ENCODE measurements at places on chromosomes 2 and 18.

- DNase-seq = no peak
Measured at GRCh38 chr2:137896467-137896866, 67.8 kb upstream of the HNMT start.

- DNase-seq = no peak
Measured at GRCh38 chr2:110927526-110927925, 193.2 kb upstream of the BCL2L11 start.

- DNase-seq = no peak
Measured at GRCh38 chr2:147485210-147485851, 359.5 kb upstream of the ACVR2A start.

DNA sequence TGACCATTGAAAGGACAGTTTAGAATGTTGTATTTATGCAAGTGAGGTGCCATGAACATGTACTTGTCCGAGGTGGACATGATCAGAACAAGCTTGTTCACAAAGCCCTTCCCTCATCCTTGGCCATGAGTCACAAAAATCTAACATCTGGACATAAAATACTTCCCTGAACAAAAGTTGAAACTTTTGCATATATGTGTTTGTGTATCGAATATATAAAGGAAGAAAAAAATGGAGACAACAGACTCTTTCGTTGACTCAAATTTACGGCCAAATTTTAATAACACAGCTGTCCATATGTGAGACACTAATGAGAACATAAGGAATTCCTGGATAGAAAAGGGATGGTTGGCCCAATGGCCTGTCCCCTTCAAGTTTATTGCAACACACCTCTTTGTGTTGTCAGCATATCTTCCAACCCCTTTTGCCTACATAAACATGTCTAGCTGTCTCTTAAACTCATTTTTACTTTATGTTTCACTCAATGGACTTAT, 19.4 kb upstream of the ZEB2 start:
- DNase-seq = no peak

- DNase-seq = peak; percentile 80
Measured at GRCh38 chr2:226800941-226801784, 1.5 kb upstream of the IRS1 start.

DNA sequence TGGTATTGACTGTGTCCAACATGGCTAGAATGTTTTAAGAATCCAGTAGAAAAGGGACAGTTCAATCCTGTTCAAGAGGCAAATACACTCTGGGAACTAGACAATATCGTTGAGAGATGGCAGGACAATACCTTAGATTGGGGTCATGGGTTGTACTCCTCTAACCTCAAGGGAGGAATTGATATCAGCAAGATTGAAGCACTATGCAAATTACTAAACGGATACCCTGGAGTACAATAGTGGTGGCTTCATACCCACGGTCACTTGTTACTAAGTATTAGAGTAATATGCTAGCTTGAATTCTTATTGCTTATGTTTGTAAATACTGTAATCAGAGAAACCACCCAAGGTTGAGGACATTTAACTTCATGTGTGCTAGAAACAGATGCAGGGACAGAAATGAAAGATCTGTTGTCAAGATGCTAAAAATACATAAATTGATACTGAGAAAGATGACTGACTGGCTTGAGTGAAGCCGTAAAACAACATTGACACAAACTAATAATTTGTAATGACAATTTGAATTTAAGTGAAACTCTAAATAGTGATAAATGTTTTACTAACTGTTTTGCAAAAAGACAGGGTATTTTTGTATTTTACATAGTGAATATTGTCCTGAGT, 73.3 kb downstream of the KCNJ3 start:
- DNase-seq = no peak

DNA sequence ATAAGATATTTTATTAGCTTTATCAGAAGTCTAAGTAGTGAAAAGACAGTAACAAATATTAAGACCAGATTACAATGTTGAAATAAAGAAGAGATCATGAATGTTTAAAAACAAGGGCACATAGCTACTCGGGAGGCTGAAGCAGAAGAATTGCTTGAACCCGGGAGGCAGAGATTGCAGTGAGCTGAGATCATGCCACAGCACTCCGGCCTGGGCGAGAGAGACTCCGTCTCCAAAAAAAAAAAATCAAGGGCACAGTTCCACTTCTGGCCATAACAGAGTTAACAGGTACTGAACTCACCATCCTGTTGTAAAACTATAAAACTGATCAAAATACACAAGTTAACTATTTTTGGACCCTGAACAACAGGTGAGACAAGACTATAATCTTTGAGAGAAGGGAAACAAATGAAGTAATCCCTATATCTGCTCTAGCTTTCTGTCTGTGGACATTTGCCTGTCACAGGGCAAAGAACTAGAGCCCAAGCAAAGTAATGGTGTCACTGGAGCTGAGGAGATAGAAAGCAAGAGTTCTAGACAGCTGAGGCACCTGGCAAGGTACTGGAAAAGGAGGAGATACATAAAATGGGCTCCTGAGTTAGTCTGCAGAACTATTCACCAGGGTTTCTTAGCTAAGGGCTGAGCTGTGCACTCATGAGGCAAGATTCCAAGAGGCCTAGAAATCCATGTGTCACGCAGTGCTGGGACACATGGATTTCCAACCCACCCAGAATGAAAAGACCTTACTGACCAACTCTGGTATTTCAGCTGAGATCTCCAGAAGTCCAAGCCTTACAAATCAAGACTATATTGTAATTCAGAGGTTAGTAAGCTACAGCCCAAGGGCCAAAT, 15.2 kb downstream of the MMADHC start:
- no peak for DNase-seq

DNA sequence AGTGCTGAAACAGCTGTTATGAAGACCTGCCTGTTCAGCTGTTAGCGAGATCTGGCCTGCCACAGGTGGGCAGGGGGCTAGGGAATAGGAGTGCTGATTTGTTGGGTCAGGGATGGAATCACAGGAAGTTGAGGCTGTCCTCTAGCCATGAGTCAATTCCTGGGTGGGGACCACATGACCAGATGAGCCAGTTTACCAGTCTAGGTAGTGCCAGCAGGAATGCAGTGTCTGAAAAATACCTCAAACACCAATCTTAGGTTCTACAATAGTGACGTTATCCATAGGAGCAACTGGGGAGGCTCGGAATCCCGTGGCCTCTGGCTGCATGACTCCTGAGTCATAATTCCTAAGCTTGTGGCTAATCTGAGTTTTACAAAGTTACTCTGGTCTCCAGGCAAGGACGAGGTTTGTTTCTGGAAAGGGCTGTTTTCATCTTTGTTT, 44.9 kb downstream of the DYSF start:
- no peak for DNase-seq

- DNase-seq = no peak
Measured at GRCh38 chr2:198405311-198405710, 600.9 kb downstream of the PLCL1 start.

- DNase-seq = no peak
Measured at GRCh38 chr2:6078414-6078813, 386.2 kb downstream of the SOX11 start.

- no peak for DNase-seq
Measured at GRCh38 chr2:195861821-195862220, 204.8 kb downstream of the SLC39A10 start.

GRCh38 chr2:201191132-201191875, 8.4 kb downstream of the CASP10 start:
- no peak for DNase-seq

DNA sequence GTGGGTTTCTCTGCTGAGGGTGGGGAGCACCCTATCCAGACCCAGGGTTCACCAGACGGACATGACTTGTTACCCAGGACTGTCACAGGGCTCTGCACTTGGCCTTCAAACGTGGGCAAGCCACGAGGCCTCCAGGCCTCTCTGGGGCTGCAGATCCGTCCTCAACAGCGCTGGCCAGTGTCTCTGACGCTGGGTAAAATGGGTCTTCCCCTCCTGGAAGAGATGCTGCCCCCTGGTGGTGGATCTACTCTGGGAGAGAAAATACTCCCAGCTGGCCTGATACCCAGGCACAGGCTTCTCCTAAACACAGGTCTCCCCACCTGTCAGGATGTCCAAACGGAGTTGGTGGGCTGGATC, 3.7 kb downstream of the GPR17 start:
- DNase-seq = peak; percentile 37

- DNase-seq = peak; percentile 97
Measured at GRCh38 chr2:153230977-153231376, 247.6 kb downstream of the RPRM start.

DNA sequence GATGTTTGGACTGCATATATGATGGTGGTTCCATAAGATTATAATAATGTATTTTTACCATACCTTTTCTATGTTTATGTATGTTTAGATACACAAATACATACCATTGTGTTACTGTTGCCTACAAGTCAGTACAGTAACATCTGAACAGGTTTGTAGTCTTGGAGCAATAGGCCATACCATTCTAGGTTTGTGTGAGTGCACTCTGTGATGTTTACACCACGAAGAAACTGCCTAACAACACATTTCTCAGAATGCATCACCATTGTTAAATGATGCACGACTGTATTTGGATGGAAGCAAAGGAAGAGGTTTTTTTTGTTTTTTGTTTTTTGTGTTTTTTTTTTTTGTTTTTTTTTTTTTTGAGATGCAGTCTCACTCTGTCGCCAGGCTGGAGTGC, 9.5 kb downstream of the DUSP19 start:
- DNase-seq = no peak

DNA sequence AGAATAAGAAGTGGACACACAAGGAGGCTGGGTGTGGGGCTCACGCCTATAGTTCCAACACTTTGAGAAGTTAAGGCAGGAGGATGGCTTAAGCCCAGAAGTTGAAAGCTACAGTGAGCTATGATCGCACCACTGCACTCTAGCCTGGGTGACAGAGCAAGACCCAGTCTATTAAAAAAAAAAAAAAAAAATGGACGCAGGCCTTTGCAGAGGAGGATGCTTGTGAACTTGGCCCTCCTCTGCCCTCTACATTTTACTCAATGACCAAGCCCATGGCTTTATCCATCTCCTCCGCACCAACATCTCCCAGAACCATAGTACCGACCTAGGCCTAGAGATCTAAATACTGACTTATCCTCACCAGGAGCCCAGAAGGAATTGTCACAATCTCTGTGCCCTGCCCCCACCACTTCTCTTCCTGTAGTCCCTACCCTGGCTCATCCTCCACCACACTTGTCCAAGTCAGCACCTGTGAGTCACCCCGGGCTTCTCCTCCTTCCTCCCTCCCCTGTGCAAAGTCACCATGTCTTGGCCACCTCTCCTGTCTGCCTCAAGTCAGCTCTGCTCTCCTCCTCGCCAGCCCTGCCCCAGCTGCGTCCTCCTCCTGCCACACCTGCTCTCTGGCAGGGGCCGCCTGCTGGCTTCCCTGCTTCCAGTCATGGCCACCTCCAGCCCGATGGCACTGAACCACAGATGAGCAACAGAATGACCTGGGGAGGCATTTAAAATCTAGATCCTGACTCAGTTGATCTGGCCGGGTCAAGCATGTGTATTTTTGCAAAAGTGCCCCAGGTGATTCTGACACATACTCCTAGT, 35.8 kb upstream of the ASPRV1 start:
- no peak for DNase-seq

DNA sequence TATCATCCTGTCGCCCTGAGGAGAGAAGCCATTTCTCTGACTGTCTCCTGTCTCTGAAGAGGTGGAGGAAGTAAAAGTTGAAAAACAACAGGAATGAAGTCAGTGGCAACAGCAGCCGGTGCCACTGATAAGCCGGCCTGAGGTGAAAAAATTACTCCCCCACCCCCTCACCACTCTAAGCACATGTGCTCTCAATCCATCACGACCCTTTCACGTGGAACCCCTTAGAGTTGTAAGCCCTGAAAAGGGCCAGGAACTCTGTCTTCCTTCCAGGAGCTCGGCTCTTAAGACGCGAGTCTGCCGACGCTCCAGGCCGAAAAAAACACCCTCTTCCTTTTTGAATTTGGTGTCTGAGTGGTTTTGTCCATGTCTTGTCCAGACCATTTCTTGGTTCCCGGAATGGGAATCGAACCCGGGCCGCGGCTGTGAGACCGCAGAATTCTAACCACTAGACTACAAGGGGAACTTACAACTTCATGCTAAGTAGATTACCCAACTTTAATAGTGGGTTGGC, 40.7 kb upstream of the TRIM43 start:
- no peak for DNase-seq

GRCh38 chr2:240205348-240205747, 64.9 kb upstream of the OTOS start:
- DNase-seq = no peak

DNA sequence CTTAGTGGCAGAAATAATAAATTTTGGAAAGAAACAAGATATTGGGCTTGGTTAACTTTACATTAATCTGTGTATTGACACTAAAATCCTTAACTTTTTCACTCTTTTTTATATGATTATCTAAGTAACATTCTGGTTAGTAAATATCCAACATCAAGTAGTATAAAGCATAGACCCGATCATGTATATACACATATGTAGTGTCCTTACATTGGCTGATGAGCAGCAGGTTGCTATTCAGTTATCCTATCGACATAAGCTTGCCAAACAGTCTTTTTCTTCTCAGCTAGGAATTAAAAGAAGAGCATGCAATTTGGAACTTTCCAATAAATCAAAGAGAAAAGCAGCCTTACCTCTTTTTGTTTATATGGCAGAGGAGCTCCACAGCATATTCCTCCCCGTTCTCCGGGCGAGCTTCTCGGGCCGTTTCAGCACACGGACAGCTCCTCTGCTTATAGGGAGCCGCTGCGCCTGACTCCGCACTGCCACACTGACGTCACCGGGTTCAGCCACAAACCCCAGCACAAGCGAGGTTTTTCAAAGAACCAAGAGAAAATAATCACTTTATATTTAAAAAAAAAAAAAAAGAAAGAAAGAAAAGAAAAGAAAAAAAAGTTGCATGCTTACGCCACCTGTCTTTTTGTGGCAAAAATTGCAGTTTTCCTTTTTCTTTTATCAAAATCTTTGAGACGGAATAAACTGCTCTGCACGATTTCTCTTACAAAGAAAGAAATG, at the start of gene SCG2:
Gene SCG2 (minus strand): TSS at position 430 of the 735 bp plus-strand sequence. CDS start 3,079 bp downstream, outside the sequence.
- peak; percentile 78 for DNase-seq

DNA sequence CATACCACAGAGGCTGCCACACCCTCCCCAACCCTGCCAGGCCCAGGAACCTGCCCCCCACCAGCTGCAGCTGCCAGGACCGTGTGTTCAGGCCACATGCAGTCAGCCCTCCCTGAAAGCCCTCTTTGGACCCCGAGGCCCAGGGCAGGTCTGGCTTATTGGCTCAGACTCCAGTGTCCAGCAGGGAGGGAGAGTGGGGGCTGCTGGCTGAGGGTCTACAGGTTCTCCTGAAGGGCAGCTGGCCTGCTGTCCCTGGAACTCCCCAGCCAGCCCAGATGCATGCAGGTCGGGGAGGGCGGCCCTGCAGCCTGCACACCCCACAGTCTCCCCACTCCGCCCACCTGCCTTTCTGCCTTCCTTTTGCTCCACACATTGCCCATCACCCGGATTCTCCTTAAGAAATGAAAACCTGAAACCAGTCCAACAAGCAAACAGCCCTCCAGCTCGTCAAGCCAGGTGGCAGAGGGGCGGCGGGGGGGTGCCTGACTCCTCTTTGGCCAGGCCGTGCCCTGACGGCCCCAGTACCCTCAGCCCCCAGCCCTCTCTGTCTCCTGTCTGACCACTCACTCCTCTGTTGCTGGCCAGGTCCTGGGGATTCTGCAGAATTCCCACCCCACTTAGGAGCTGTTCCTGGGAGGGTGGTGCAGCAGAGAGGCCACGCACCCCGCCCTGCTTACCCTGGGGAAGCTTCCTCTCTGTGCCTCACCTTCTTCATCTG, 18.0 kb downstream of the GPR35 start:
- no peak for DNase-seq

All from NCI-H2171 treated with DMSO at 0.1 percent for 48 hours (cell line).